Stimulated activated effector memory CD8-positive, alpha-beta T cell treated with anti-CD3 and anti-CD28 coated beads, Interleukin-12 subunit alpha, Interleukin-12 subunit beta, amount 100 ng/mL, for 72 hours (primary cell): ENCODE measurements at places on chromosomes 16 and 17.

GRCh38 chr17:41308251-41308917, 725 bp downstream of the KRTAP16-1 start:
- peak; percentile 76 for DNase-seq

DNA sequence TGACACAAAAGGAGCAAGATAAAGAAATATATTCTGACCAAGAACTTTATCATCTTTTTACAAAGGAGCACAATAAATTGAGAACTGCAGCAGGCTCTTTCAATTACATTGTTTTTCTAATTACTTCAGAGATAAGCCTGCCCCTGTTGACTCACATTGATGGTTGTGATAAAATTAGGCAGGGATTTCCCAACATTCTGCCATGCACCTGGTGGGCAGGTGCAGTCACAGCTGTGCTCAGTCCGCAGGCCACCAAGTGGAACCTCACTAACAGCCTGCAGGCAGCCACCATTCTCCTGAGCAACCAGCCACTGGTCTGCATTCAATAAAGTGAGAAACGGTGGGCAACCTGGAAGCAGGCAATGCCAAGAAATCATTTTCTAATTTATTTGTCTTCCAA, 5.1 kb downstream of the FANCA start:
- DNase-seq: no peak

DNA sequence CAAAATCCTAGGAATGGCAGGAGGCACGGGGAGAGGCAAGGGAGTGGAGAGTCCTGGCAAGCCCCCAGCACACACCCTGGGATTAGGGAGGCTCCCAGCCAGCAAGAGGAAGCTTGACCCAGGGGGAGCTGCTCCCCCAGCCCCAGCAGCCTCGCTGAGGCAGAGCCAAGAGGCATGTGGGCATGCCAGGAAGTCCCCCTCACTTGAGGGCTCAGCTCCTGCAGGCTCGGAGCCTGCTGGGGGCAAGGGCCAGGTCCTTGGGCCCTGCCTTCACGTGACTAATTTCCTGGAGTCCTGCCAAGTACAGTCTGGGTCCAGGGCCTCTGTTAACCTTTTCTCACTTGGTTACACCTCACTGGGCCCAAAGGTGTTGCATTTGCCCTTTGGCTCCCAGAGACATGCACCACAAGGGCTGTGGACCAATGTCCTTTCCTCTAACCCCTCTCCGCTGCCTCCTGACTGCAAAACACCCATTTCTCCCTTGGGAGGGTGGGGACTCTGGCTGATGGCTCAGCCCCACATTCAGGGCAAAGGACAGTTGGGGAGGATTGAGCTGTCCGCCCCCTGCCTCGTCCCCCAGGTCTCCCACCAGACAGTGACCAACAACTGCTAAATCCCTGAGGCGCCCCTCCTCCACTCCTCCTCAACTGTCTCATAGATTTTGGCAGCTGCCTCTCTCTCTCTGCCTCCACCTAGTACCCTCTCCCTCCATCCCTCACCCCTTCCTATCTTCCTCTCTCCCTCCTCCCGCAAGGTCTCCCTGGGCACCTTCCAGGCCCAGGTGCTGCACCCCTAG, 4.4 kb upstream of the SLC47A2 start:
- DNase-seq: no peak

GRCh38 chr17:72574675-72575510, 454.1 kb downstream of the SOX9 start:
- no peak for DNase-seq

DNA sequence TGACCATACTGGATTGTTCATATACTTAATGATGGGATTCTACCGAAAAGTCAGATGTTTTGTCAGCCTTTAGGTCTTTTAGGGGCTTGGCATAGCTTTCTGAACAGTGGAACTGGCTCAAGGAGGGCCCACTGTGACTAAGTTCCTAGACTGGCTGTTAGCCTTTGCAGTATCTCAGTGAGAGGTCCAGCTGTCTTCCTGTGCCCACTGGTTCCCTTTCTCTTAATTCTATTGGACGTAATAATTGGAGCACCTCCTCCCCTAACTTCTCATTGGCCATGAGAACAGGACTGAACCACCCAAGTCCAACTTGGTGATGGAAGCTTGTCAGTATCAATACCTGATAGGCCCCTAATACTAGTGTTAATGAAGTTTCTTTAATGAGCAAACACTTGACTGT, 13.5 kb downstream of the KPNA2 start:
- no peak for DNase-seq

- DNase-seq: no peak
Observed at GRCh38 chr16:77660311-77660710, 62.0 kb upstream of the NUDT7 start.

GRCh38 chr16:50594308-50595260, 46.4 kb downstream of the NKD1 start:
- no peak for DNase-seq

- DNase-seq: no peak
Observed at GRCh38 chr16:68434624-68435210, 13.6 kb downstream of the SMPD3 start.

DNA sequence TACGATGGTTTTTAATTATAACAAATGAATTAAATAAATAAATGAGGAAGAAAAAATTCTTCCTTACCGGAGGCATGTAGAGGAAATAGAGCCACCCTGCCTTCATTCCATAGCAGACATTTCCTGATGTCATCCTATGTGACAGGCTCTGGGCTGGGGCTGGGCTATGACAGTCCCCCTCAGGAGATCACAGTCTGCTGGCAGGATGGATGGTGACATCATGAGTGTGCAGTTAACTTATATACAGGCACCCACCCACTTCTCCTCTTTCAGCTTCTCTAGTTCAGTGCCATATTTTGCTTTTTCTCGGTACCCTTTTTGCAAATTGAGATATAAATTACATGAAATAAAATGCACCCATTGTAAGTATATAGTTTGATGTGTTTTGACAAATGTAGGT, 6.4 kb upstream of the CMTM3 start:
- no peak for DNase-seq

GRCh38 chr16:64857411-64857810, 264.5 kb downstream of the CDH11 start:
- DNase-seq: no peak

GRCh38 chr16:66740533-66740932, 10.9 kb downstream of the DYNC1LI2 start:
- no peak for DNase-seq

- DNase-seq: peak; percentile 72
Observed at GRCh38 chr17:75047398-75048098, 523 bp downstream of the KCTD2 start.

GRCh38 chr17:77167472-77168306, 26.9 kb downstream of the SEC14L1 start:
- DNase-seq: no peak

DNA sequence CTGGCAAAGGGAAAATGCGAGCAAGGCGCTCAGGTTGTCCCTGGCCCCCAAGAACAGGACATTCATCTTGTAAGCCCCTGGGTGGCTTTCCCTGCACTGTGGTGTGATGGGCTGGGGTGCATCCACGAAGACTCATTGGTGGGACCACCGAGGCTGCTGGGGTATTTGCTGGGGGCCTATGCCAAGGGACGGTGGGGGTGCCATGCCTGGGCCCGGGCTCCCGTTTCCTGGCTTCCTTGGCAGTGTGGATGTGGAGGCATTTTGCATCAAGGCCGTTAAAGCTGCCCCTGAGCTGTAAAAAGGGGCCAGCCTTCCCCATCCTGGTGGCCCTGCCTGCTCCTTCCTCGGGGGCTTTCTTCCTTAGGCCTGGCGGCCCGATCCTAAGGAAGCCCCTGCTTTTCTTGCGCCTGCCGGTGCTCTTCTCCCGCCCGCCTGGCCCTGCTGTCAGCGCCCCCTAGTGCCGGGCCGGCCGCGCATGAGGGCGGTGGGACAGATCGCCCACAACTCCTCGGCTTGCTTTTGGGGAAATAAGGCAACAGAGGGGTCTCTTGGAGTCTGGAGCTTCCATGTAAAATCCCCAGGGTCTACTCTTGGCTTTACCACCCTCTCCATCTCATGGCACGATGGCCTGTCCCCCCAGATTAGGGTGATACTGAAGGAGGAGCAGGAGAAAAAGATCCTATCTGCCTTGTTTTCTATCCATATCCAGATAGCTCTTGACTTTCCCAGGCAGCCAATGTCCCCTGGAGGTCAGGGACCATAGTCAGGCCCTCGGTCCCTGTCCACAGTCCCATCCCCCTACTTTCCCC, 9.8 kb upstream of the TBX2 start:
- DNase-seq: peak; percentile 77

DNA sequence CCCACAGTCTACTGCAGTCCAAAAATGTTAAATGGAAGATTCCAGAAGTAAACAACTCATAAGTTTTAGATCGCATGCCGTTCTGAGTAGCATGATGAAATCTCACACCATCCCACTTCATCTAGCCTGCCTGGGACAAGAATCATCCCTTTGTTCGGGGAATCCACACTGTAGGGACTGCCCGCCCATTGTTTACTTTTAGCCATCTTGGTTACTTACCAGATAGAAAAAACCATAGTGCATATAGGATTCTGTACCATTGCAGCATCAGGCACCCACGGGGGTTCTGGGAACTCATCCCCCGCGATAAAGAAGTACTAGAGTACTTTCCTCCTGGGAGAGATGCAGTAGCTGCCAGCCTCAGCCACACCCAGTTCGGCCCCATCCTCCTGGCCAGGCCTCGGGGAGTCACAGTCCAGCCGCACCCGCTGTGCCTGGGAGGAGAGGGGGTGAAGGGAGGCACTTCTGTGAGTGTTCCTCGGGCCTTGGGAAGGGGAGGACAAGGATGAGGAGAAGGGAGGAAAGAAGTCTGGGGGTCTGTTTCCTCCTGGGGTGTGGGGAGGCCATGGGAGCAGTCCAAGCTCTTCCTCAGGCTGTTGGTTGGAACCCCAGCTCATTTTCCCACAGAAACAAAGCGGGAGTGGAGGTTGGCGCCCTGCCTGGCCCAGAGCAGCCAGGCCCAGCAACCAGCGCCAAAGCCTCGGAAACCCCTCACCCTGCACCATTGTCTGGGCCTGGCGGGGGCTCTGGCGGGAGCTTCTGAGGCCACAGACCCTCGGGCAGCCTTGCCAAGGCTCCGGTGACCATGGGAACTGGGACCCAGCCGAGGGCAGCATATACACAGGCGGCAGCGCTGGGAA, 8.9 kb downstream of the TRIM47 start:
- DNase-seq: no peak

DNA sequence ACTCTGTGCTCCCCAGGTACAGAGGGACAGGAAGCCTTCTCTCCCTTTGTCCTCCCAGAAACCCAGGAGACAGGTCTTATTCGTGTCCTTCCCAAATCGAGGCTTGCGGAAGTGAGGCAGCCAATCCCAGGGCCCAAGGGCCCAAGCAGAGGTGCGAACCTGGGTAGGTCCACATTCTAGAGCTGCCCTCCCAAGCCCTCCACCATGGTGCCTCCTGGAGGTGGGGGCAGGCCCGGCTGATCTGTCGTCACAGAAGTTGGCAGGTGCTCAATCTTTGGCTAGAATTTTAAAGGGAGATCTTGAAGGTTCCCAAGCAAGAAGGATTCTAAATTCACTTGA, 21.5 kb downstream of the MRC2 start:
- DNase-seq: no peak

- no peak for DNase-seq
Observed at GRCh38 chr17:76174037-76174436, 33.0 kb upstream of the FOXJ1 start.

- no peak for DNase-seq
Observed at GRCh38 chr16:23505671-23506605, 4.4 kb downstream of the GGA2 start.

DNA sequence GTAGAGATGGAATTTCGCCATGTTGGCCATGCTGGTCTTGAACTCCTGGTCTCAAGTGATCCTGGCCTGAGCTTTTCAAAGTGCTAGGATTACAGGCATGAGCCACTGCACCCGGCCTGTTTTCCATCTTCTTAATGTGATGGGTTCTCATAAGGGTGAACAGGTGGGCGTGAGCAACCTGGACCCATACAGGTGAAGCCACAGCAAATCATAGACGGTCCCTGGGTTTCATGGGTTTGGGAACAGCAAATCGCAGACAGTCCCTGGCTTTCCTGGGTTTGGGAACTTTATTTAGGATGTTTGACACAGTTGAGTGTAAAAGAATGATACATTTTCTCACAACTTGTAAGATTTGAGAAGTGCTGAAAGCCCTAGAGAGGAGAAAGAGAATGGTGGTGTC, 12.9 kb upstream of the MEIOB start:
- DNase-seq: no peak
